ENCODE measurements at places on chromosomes 16 and 17. TPM values are rescaled to one million over a fixed set of nuclear protein-coding genes. Genes with fewer than 3 reads are reported as not detected.

- DNase-seq, result no peak
Measured at GRCh38 chr17:76544546-76545365, 4.9 kb downstream of the PRCD start.

DNA sequence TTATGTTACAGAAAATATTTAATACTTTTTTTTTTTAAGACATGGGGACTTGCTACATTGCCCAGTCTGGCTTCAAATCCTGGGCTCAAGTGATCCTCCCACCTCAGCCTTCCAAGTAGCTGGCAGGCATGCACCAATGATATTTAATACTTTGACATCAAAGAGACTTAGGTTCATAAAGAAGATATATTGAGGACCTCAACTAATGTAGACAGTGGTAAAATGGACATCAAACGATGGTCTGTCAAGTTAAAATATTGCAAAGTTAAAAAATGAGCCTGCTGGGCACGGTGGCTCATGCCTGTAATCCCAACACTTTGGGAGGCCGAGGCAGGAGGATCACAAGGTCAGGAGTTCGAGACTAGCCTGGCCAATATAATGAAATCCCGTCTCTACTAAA, 8.7 kb downstream of the TEFM start:
- no peak for DNase-seq

- no peak for DNase-seq
Measured at GRCh38 chr17:74055508-74056160, 147.8 kb upstream of the RPL38 start.

GRCh38 chr16:11252482-11252931, 3.5 kb downstream of the SOCS1 start:
- DNase-seq, result no peak

DNA sequence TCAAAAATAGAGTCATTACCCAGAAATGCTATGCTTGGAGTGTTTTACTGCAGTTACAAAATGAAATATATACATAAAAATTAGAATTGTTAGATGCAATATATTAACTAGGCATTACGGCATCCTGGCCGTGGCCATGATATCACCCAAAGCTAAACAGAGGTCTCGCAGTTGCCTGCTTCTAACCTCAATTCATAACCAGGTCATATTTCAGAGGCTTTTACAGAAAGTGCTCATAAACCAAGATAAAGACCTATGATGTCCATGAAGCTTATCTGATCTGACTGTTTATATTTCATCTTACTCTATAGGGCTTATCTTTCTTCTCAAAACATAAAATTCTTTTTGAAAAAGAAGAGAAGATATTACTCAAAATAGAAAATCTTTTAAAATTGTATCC, 664.5 kb upstream of the SALL1 start:
- DNase-seq, result no peak

DNA sequence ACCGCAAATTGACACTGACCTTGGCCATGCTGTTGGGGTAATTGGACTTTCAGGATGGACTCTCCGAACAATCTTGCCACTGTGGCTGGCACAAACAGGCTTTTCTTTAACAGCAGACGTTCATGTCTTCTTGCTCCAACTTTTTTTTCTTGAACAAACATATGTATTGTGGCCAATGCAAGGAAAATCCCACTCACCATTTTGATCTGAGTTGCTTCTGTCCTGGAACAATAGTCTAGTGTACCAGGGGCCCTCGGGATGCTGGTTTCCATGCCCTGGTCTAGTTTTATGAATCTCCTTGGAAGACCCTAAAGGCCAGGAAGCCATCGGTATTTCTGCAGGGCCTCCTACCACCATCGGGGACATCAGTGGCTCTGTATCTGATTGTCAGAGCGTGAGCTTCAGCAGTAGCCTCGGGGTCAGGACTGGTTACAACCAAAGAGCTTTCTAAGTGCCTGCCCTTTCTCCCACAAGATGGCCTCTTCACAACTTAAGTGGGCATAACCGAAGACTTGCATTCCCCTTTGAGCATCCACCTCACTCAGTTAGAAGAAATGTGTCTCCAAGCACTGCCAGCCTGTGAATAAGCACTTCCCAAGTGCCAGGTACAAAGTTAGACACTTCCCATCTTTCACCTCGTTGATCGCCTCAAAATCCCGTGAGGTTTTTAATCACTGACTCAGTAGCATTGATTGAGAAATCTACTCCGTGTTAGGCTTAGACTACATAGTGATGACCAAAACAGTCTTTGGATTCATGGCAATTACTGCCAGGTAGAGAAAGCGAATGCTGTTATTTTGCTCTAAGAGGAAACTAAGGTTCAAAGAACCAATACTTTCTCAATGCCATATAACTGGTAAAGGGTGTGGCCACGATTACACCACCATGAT, 87.0 kb upstream of the TBX2 start:
- no peak for DNase-seq

- DNase-seq, result no peak
Measured at GRCh38 chr17:39543176-39543575, 64.5 kb downstream of the NEUROD2 start.

DNA sequence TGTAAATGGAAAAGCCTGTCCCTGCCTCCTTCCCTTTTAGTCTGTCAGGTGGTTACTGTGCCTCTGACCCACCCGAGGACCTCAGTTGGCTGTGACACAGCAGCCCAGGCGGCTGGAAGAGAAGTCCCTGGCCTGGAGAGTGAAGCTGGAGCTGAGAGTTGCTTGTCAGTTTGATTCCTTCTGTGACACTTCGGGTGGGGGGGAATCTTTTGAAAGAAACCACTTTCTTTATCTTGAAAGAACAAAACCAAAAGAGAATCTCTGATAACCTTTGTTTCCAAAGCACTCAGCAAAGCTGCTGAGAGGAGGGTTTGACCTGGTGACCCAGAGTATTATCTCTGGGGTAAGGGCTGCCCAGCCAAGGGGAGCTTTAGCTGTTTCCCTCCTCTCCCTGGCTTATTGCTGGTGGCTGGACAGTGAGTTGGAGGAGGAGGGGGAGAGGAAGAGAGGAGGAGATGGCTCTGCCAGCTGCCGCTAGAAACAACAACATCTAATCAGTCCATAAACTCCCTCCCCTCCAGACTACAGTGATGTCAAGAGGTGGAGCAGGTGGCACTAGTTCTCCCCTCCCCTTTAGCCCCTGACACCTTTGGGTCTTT, 34.0 kb downstream of the YPEL2 start:
- DNase-seq, result no peak

DNA sequence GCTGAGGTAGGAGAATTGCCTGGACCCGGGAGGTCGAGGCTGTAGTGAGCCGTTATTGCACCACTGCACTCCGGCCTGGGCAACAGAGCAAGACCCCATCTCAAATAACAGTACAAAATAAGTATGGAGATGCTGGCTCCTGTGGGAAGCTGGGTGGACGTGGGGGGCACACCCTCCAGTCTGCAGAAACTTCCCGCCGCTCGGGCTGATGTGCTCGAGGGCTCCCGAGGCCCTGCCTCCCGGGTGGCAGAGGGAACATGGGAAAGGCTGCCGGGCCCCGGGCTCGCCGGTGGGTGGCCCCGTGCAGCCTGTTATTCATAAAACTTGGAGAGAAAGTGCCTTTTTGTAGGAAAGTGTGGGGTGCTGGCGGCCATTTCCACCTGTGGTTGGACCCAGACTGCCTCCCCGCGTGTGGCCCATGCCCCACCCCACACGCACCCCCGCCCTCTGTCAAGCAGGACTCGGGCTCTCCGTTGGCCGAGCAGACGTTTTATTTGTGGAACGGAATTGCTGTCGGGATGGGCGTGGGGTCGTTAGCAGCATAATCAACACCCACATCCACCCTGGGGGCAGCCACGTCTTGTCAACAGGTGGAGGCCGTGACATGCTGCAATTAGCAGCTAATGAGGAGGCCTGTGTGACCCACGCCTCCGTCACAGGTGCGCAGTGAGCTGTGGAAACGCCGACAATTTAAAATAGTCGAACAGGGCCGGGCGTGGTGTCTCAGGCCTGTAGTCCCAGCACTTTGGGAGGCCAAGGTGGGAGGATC, 7.4 kb upstream of the CIAO3 start:
- peak; percentile 55 for DNase-seq

GRCh38 chr17:57295526-57296023, 39.3 kb downstream of the MSI2 start:
- no peak for DNase-seq

DNA sequence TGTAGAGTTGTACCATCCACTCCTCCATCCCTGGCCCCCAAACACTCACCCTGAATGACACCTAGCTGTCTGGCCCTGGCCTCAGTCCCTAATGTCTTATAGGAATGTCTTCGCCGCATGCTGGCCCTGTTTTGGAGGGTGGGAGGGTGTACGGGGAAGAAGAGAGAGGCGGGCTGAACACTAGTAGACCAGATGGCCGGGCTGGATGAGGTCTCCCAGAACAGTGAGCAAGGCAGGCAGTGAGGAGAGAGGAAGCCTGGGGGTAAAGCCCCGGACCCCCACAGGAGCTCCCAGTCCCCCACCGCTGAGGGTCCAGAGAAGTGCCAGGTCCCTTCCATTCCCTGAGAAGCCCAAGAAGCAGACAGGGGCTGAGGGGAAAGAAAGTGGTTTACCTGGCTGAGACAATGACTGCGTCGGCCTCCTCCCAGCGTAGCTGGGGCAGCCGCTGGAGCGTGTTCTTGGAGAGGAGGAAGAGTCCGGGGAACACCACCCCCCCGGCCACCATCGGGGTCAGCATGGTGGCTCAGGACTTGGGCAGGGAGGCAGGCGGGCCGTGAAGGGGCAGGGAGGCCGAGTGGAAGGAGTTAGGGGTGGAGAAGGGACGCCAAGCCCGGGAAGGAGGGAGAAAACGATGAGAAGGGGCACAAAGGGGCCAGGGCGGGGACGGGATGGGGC, 923 bp downstream of the TLCD3B start:
- no peak for DNase-seq

GRCh38 chr16:77677129-77677528, 45.2 kb upstream of the NUDT7 start:
- no peak for DNase-seq

DNA sequence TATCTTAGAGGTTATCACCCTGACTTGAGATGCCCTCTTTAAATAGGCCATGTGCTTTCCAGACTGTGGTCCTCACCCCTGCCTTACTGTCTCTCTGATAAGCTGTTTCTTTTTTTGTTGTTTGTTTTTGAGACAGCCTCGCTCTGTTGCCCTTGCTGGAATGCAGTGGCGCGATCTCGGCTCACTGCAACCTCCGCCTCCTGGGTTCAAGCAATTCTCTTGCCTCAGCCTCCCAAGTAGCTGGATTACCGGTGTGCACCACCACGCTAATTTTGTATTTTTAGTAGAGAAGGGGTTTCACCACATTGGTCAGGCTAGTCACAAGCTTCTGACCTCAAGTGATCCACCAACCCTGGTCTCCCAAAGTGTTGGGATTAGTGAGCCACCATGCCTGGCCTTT, 765 bp upstream of the SEPTIN12 start:
- DNase-seq, result no peak

DNA sequence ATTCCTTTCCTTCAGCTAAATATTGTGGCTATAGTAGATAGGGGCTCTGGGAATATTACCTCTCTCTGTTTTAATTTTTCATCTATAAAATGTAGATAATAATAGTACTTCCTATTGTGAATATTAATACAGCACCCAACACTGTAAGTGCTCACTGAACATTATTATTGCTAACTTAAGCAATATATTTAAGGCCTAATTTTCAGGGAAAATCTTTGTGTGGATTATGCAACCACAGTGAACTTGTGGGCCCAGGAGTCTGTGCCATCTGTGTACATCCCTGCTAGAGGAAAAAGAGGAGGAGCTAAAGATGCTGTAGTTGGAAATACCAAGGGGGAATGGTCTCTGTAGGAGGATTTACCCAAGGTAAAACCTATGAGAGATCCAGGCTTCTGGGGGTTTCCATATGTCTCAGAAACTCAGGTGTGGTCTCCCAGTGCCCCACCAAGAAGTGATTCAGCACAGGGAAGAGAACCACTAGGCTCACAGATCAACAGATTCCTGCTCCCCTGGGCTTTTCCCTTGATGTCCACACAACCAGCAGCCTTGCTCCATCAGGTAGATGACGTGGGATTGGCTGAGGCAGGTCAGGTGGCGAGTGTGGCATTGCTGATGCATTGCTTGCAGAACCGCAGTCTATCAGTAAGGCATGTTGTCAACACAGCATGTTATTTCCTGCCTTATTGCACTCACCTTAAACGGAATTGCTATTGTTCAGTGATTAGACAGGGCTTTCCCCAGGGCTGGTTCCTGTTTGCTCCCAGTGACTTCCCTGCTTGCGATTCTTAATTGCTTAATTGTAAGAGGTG, 1.6 kb upstream of the N4BP1 start:
- DNase-seq, result peak; percentile 80

GRCh38 chr16:58507195-58507962, 7.4 kb downstream of the NDRG4 start:
- peak; percentile 62 for DNase-seq

GRCh38 chr16:67547423-67548264, 14.7 kb upstream of the CTCF start:
- DNase-seq, result no peak

DNA sequence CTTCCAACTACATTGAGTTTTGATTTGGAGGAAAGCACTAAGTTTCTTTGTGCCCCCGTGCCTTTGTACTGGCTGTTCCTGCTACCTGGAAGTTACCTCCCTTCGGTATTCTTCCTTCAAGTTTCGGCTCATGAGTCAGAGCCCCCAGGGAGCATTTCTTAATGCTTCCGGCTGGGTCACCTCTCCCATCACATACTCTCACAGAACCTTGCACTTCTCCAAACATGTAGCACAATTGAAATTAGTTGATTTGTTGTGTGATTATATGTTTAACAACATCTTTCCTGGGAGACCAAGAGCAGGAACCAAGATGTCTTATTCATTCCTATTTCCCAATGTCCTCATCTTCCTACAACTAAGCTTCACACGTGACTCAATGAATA, 158.6 kb upstream of the CDH5 start:
- no peak for DNase-seq

DNA sequence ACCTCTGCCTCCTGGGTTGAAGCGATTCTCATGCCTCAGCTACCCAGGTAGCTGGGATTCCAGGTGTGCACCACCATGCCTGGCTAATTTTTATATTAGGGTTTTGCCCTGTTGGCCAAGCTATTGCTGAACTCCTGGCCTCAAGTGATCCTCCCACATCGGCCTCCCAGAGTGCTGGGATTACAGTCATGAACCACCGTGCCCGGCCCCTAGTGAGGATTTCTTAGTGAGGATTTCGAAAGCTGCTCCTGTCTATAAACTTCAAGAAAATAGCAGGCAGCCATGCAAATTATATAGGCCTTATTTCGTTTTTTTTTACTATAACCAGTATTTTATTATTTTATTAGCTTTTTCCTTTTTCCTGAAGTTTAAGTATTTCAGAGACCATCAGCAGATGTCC, 41.6 kb downstream of the EPN2 start:
- no peak for DNase-seq

- no peak for DNase-seq
Measured at GRCh38 chr17:75502721-75503329, 12.5 kb downstream of the CASKIN2 start.

- DNase-seq, result no peak
Measured at GRCh38 chr16:59168461-59169114, 434.5 kb upstream of the GOT2 start.

ABCC11 gene
- not detected for total RNA-seq

FBXW10 gene
- total RNA-seq, result not detected

KRT33B gene
- not detected for total RNA-seq

SOX9 gene
- 13.8 TPM for total RNA-seq

ABI3 gene
- 6.3 TPM for total RNA-seq

TMEM235 gene
- not detected for total RNA-seq

EVI2A gene
- total RNA-seq, result 3.0 TPM

KIF19 gene
- total RNA-seq, result 0.16 TPM

DLG4 gene
- total RNA-seq, result 20.6 TPM

AANAT gene
- not detected for total RNA-seq

C16orf86 gene
- 3.0 TPM for total RNA-seq

CCR7 gene
- total RNA-seq, result not detected

Measured in Right ventricle myocardium inferior (tissue), 1 donor.